Hippocampal formation (tissue), 2 donors: ENCODE measurements at places on chromosomes 7 and 10.

DNA sequence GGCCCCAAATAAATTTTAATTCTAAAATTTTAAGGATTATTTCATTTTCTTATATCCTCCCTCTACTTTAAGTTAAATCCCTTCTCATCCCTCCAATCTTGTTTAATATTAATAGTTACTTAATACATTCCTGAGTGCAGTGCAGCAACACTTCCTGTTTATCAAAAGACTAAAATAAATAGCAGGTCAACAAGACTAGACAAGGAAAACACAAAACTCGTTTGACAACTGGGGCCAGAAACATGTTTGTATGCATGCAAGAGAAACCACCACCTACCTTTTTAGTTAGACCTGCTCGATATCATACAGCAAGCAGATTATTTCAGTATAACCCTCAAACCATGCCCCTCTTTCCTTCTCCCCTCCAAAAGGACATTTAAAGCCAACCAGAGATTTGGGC, 95.8 kb downstream of the PARD3 start:
- DNase-seq = no peak

GRCh38 chr10:114038819-114039218, 4.8 kb upstream of the ADRB1 start:
- DNase-seq = no peak

DNA sequence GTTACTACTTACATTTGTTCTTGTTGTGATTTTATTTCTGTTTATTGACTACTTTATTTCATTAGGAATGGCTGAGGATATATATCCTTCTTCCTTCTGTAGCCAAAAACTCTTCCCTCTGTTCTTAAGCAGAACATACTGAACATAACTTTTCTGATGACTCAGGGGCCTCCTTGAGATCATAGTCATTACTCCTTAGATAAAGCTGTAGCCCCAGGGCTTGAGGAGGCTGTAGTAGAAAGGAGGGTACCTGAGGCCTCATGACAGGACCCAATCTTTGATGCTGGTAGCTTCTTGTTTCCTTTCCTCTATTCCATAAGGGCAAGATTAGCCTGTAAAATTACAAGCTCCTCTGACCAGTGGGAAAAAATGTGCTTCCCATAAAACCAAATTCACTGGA, 41.2 kb upstream of the FGFR2 start:
- DNase-seq = no peak

DNA sequence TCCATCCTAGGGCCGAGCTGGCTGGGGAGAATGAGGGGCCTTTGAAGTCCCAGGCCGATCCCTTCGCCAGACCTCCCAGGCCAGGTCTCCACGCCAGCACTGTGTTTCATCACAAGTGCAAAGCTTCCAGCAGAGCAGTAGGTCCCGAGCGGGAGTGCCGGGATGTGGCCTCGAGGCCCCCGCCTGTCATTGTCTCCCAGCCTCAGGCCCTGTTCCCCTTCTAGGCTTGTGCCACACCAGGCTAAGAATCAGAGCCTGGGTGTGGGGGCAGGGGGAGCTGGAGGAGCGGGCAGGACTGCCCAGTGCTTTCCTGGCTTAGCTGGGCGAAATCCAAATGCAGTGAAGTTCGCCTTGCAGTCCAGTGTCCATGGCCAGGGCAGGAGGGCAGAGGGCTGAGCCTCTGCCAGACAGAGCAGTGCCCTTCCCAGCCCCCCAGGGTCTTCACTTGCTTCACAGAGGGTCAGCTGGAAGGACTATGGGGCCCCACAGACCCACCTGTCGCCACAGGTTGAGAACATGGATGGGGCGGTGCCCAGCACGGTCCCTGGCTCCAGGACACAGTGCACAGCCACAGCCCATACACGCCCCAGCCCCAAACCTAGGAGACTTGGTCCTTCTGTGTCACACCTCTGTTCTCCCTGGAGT, 20.2 kb upstream of the PFKFB3 start:
- no peak for DNase-seq

GRCh38 chr7:6614953-6615722, at the start of gene ZNF853:
Gene ZNF853 (plus strand): TSS chr7:6615610. CDS start chr7:6616175, 565 bp downstream.
- DNase-seq = peak; percentile 23

DNA sequence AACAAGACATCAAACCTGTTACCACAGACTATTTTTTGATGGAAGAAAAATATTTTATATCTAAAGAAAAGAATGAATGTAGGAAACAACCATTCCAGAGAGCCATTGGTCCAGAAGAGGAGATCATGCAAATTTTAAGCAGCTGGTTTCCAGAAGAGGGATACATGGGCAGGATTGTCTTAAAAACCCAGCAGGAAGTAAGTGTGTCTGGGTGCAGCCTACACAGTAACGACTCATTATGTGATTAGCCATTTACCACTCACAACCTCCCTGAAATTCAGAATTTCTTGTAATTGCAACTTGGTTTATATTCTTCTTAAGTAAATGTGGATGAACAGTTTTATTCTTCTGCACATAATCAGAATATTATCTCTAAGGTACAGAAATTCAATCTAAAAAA, 46.2 kb downstream of the NOC3L start:
- no peak for DNase-seq

- DNase-seq = no peak
Observed at GRCh38 chr7:78690174-78690573, 763.3 kb downstream of the MAGI2 start.

- no peak for DNase-seq
Observed at GRCh38 chr7:139896831-139897230, 67.8 kb downstream of the TBXAS1 start.

DNA sequence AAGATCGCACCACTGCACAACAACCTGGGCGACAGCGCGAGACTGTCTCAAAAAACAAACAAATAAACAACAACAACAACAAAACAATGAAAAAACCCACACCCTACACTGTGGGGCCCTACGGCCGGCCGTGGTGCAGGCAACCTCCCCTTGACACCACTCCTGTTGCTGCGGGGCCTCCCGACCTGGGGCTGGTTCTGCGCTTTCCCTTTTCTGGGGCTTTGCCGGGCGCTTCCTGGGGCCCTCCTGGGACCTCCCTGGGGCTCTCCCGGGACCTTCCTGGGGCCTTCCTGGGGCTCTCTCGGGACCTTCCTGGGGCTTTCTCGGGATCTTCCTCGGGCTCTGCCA, 46.6 kb downstream of the INSIG1 start:
- no peak for DNase-seq

DNA sequence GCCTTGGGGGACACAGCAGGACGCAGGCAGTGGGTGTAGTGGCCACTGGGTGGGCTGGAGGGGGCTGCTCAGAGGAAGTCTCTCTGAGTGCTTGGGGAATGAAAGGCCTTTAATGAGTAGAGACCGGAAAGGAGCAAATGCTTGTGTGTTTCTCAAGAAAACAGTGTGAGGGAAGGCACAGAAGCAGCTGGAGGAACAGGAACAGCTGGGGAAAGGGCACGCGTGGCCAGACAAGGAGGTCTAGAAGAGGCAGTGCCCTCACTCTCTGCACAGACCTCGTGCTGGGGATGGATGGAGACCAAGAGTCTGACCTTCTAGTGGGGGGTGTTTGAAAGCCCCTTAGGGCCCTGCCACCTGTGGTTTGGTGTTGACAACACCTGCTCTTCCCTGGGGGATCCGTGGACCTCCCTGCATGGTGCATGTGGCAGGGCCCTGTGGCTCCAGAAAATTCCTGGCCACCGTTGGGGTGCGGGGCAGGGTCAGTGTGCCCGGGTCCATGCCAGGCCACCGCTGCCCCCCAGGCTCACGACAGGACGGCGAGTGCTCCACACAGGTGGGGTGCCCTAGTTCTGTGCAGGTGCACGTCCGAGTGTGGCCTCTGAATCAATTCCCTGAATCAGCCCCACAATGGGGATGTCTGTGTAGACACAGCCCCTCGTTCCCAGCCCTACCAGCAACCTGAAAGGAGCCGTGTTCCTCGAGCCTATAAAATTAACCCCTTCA, 25.9 kb upstream of the FAM20C start:
- no peak for DNase-seq

GRCh38 chr7:151243408-151244195, 4.9 kb downstream of the SMARCD3 start:
- DNase-seq = no peak

- DNase-seq = no peak
Observed at GRCh38 chr7:31100445-31100844, 48.3 kb downstream of the ADCYAP1R1 start.

DNA sequence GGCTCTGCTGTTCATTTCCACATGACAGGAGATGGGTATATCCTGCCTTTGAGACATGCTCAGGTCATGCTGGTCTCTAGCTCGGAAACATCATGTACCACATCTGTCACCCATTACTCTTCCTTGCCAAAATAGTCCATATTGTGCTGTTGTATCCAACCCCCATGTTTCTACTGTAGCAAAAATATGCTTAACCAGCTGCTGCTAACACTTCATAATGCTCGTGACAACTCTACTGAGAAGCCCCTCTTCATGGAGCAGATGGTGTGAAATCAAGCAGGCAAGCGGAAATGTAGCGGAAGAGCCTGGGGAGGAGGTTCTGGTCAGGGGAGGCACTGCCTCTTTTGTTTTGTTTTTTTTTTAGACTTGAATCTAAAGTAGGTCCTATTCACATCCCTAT, 82.9 kb downstream of the NPY start:
- no peak for DNase-seq

DNA sequence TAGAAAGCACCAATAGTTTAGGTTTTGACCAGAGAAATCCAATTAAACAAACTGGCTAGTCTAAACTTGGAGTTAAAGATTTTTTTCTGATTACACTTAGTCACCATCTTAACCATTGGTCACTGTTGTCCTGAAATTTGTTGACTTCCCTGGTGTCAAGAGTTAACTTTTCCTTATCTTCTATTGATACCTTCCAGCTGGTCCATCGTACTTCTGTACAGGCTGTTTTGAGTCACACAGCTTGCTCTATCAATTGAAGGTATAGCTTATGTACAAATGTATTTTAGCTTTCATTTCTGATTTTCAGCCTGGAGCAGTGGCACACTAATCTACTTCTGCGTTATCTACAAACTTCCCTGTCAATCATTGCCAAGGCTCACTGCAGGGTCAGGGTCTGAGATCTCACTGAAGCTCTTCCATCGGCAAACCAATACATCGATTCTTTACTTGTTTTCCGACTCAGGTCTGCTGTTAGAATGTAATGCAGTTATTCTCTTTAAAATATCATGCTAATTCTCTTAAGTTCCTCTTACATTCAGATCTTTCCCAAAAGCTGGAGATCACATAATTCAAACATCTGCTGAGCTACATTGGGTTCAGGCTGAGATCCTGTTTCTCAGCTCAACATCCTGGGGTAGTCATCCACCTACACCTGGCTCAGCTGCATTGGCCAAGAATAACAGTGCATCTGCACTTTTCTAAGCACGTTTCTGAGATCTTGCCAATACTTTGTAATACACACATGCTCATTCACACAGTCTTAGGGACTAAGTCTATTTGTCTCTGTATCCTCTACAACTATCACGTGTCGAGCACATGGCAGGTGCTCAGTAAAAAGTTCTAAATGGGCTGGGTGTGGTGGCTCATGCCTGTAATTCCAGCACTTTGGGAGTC, 11.3 kb downstream of the MRPS33 start:
- no peak for DNase-seq

DNA sequence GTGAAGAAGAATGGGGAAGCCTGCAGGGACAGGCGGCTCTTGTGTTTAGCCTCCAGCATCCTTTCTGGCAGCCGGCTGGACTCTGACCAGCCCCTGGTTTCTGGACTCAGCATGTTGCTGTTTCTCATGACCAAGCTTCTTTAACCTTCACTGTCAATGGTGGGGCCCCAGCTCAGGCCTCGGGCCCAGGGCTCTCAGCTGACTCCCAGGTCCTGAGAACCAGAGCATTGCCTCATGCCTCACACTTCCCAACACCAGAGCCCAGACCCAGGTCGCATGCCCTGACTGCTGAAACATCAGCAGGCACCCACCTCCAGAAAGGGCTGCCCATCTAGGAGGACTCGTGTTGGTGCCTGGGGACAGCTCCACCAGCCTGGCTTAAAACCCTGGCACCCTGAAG, 34.8 kb upstream of the FGFR2 start:
- no peak for DNase-seq

DNA sequence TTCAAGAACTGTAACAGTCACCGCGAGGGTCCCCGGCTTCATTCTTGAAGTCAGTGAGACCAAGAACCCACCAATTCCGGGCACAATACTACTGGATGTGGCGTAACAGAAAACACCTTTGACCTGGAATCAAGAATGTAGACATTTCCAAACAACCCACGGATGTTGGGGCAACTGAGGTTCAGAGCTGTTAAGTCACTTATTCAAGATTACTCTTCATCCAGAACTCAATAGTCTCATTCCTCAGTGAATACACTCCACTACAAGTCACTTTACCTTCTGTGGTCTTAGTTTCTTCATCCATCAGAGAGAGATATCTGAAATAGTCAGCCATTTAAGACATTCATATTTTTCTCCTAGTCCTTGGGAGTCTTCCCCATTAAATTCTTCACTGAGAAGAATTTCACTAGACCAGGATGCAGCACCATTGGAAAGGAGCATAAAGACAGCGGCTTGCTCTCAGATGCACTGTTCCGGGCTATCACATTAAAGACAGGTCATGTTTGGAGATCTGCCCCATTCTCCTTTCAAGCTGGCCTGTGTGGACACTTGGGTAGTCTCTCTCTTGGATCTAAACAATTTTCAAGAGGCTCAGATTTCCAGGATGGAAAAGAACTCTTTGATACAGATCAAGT, 32.3 kb upstream of the ARID5B start:
- DNase-seq = no peak

- DNase-seq = no peak
Observed at GRCh38 chr7:146788008-146788407, 671.4 kb downstream of the CNTNAP2 start.

DNA sequence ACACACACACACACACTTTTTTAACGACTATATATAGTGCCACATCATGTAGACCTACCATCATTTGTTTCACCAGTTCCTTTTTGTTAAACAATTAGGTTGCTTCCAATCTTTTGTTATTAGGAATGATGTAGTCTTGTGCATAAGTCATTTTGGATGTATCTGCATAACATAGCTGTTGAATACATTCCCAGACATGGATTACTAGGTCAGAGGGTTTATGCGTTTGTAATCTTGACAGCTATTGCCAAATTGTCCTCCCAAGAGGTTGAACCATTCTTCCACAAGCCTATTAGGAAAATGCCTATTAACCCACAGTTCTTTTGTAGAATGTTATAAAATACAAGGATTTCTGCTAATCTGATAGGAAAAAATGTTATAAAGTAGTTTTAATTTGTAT, 87.3 kb downstream of the PALS2 start:
- DNase-seq = no peak

- DNase-seq = no peak
Observed at GRCh38 chr10:17061418-17061817, 68.2 kb downstream of the CUBN start.
